ENCODE measurements at places on chromosomes 5 and 9. TPM values are rescaled to one million over a fixed set of nuclear protein-coding genes. Genes with fewer than 3 reads are reported as not detected.
A peak's percentile ranks its signal among the peaks of the same experiment; 100 is the strongest.

DNA sequence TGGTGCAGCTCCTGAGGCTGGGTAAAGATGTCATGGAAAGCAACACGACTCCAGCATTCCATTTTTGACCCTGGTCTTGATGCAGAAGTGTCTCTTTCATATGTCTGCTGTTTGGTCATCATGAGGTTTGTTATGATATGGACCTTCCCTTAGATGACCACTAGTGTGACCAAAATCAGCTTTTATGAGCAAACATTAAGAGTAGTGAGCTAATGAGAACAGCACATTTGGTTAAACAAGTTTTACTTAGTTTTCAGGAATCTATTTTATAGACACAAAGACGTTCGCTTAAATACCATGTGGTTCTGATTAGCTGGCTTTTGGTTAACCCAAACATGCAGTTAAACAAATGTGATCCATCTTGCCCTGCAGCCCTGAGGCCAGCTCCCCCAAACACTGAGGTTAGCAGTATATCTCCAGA lies 56.7 kb upstream of the ACTBL2 start:
- H3K27me3 ChIP-seq: no peaks in the 10 kb centered on the region
- peak; percentile 68 for DNase-seq
- peak overlapping the region; percentile 55 for H3K4me3 ChIP-seq
- H3K36me3 ChIP-seq: no peaks in the 10 kb centered on the region
- H3K4me1 ChIP-seq: peaks cover 26% of the 10 kb centered on the region

GRCh38 chr5:17094830-17095229 lies 122.6 kb upstream of the BASP1 start:
- no peak overlapping the region for H3K4me3 ChIP-seq
- no peaks in the 10 kb centered on the region for H3K27me3 ChIP-seq
- H3K27ac ChIP-seq: no peak overlapping the region

GRCh38 chr9:108761655-108762347 lies 94.0 kb downstream of the ACTL7B start:
- DNase-seq: peak; percentile 74
- H3K27ac ChIP-seq: no peak overlapping the region
- H3K27me3 ChIP-seq: no peaks in the 10 kb centered on the region
- H3K36me3 ChIP-seq: no peaks in the 10 kb centered on the region
- peaks cover 6% of the 10 kb centered on the region for H3K4me1 ChIP-seq

- H3K36me3 ChIP-seq: no peaks in the 10 kb centered on the region
- DNase-seq: no peak
- no peaks in the 10 kb centered on the region for H3K4me1 ChIP-seq
- H3K27ac ChIP-seq: no peak overlapping the region
- H3K4me3 ChIP-seq: no peak overlapping the region
Measured at GRCh38 chr5:180454752-180455151, 39.4 kb upstream of the CNOT6 start.

GRCh38 chr9:33163433-33164137 lies 3.6 kb downstream of the B4GALT1 start:
- H3K4me3 ChIP-seq: peak overlapping the region; percentile 98
- no peaks in the 10 kb centered on the region for H3K27me3 ChIP-seq
- H3K27ac ChIP-seq: peak overlapping the region; percentile 99

DNA sequence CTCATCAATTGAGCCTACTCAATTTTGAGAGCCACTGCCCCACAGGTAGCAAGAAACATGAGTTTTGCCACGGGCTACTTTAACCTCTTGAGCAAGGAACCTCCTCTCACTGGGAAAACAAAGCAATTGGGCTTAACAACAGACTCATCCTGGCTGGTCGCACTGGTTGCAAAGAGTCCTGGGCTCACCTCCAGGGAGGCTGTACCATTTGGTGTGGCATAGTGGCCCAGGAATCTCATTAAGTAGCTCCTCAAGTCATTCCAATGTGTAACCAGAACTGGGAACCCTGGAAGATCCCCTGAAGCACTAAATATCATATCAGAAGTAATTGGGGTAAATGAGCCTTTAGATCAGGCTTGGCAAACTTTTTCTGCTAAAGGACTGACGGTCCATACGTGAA lies 78.5 kb downstream of the MYO10 start:
- H3K4me1 ChIP-seq: peaks cover 27% of the 10 kb centered on the region
- no peaks in the 10 kb centered on the region for H3K36me3 ChIP-seq
- peak; percentile 51 for DNase-seq
- H3K27me3 ChIP-seq: no peaks in the 10 kb centered on the region

DNA sequence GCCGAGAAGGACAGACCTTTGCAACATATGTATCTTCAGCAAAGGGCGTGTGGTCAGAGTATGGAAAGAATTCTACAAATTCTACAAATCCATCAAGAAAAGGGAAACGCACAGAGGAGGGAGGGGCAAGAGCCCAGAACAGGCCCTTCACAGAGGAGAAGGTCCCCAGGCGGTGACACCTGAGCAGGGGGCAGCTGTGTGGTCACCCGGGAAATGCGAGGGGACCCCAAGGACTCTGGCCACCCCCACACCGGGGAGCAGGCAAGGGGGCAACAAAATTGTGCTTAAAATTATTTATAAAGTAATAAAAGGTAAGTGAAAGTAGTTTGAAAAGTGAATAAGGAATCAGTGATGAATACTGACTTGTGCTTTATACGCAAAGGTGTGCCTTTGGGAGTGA lies 17.6 kb downstream of the NACC2 start:
- no peak overlapping the region for H3K27ac ChIP-seq
- DNase-seq: no peak
- no peak overlapping the region for H3K4me3 ChIP-seq
- H3K4me1 ChIP-seq: no peaks in the 10 kb centered on the region

The SPATA31E1 gene
- not detected for polyA plus RNA-seq

Data from GM23248 (cell line).